ENCODE measurements at places on chromosomes 5 and 9.
A peak's percentile ranks its signal among the peaks of the same experiment; 100 is the strongest.

- DNase-seq: no peak
Observed at GRCh38 chr5:74631081-74631953, 9.2 kb downstream of the ENC1 start.

DNA sequence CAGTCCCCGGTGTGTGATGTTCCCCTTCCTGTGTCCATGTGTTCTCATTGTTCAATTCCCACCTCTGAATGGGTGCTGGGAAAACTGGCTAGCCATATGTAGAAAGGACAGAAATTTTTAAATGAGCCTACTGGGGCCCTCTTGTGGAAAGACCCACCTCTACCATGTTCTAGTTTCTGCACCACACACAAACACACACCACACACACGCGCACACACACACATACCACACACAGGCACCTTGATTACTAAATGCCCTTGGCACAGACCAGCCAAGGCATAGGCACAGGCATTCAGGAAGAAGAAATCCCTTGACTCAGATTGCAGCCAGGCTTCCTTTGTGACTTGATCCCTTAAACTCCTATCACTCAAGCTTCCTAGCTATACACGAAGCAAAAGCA, 60.5 kb downstream of the SIL1 start:
- no peak for DNase-seq

DNA sequence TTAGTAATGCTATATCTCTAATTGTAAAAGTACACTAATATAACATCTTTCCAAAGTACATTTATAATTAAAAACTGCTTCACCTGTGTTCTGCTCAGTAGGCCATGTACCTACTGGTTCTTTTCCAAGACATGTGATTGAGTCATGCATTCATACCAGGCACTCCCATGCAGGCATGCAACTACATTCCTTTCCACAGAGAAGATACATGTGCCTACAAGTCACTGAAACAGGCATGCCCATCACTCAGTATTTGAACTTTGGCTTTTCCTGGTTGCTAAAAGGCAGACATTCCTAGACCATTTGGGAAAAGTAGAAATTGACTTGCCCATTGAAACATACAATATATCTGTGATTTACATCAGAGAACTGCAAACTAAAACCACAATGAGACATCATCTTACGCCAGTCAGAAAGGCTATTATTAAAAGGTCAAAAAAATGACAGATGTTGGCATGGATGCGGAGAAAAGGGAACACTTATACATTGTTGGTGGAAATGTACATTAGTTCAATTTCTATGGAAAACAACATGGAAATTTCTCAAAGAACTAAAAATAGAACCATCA, 148.3 kb upstream of the MOCS2 start:
- no peak for DNase-seq

GRCh38 chr5:1514027-1514818, 9.5 kb downstream of the LPCAT1 start:
- DNase-seq: peak; percentile 25

GRCh38 chr9:105639936-105640335, 22.3 kb upstream of the TAL2 start:
- no peak for DNase-seq

- no peak for DNase-seq
Observed at GRCh38 chr5:135238622-135239452, 160.2 kb downstream of the MACROH2A1 start.

- no peak for DNase-seq
Observed at GRCh38 chr5:141715346-141715905, 33.4 kb upstream of the ARAP3 start.

GRCh38 chr9:94645901-94646300, 6.6 kb upstream of the FBP1 start:
- DNase-seq: no peak

DNA sequence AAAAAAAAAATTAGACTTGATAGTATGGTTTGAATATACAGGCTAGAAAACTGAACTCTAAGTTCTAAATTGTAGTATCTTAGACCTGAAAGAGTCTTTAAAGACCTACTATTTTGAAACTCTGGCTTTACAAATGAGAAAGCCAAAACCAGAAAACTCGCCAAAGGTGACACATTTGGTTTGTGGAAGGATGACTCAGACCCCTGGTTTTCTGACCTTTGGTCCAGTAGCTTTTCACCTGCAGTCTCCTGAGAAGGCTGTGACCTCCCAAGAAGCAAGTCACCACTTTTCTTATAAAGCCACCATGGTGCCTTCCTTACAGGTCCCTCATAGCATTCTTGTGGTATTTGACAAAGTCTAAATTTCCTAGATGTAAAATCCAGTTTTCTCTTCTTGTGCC, 102.1 kb upstream of the CEP78 start:
- DNase-seq: no peak

DNA sequence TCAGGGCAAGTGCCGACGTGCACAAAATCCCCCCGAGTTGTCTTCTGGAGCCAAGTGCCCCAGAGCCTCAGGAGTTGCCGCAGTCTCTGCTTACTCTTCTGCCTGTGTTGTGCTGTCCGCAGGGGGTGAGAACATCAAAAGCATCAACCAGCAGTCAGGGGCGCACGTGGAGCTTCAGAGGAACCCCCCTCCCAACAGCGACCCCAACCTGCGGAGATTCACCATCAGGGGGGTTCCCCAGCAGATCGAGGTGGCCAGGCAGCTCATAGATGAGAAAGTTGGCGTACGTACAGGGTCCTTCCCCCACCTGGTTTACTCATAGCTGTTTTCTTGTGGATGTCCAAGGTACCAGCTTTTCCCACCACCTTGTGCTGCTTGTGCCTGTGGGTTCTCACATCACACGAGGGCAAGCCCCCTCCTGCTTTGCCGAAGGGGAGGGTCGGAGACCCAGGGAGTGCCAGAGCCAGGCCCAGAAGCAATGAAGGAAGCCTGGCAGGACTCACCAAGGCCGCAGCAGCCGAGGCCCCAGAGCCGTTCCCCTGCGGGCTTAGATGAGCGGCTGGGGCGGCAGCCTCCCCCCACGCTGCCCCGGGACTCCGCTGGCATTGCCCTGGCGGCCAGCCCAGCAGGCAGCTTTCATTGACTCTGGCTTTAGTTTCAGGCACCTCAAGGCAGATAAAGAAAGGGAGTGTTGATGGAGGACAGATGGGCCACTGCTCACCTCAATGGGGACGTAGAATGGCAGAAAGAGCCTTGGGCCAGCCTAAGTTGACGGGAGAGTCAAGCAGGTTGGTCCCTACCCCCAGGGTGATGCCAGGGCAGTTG, 33.7 kb upstream of the PRDM12 start:
- peak; percentile 89 for DNase-seq
